ENCODE measurements at places on chromosomes 16 and 17. TPM values are rescaled to one million over a fixed set of nuclear protein-coding genes. Genes with fewer than 3 reads are reported as not detected.

DNA sequence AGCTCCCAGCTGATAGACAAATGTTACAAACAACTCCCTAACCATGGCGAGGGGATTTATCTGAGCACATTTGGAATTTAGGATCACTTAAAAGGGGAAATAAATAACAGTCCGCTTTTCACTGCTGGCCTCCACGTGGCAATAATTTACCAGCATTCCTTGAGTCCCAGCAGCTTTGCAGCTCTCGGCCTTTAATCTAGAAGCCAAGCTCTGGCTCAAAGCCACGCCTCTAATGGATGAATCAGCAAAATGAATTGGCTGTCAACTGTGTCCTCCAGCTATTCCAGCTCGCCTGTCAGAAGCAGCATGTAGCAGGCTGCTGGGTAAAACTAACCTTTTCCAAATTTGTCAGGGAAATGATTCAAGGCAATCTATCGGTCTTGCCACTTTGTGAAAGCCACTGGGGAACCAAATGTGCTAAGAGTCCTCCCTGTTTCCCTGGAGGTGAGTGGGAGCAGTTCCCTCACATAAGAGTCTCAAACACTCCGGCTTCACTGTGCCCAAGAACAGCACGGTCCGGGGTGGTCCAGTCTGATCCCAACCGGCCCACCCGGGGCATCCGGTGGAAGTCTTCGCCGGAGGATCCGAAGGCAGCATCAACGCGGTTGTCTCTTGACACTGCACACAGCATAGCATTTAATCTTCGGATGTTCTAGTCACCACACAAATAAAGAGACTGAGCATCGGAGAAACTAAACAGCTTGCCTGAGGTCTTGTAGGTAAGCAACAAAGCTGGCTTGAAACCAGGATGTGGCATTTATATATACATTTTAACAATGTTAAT, 143.3 kb downstream of the PARN start:
- DNase-seq = peak; percentile 90

- peak; percentile 71 for DNase-seq
These were observed 3.8 kb upstream of the TLCD2 start for GRCh38 chr17:1713878-1714426.

DNA sequence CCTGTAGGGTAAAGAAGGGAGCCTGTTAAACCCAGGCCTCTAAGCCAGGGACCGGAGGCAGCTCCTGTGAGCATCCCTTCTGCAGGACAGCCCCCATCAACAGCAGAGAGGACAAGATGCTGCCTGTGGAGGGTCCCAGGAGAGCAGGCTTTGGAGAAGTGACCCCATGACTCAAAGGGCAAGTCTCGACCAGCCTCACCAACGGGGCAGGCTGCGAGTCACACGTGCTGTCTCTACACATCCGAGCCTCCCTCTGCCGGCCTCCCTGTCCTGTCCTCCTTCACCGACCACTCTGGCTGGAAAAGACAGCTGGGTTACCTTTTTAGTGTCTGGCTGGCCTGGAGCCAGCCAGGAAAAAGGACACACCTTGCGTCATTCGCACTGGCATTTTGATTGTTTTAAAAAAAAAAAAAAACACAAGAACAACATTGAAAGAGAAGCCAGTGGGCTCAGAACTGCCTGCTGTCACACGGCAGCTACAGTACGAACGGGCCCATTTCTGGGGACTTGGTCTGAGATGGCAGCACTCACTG, 74.5 kb upstream of the RCVRN start:
- DNase-seq = no peak

GRCh38 chr17:1509290-1509881, 7.0 kb downstream of the INPP5K start:
- DNase-seq = no peak

DNA sequence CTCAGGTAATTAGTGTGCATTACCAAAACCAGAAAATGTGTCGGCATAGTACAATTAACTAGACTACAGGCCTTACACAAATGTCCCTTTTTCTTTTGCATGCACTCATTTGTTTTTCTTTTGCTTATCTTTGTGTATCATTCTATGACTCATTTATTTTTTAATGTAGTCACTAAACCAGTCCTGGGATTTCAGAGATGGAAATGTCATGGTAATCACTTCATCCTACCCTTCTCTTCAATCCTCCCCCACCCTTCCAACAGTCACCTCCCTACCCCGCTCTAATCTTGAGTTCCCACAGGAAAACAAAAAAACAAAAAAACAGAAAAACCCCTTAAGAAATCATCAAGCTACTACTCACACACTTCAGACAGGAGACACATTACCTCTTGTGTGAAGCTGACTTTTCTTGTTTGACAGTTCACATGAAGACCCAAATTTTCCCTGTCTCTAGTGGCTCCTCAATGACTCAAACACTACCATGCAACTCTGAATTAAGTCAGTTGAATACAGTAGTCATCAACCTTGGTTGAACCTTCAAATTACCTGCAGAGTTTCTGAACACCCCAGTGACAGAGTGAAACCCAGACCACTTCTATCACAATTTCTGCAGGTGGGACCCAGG, 242.4 kb upstream of the SALL1 start:
- no peak for DNase-seq

The CYBA gene
- total RNA-seq = 287 TPM

GRCh38 chr17:5584383-5585286, at the start of gene NLRP1:
TSS of gene NLRP1 (minus strand) at chr17:5584509. CDS start at chr17:5583957, 552 bp downstream.
- peak; percentile 73 for DNase-seq

GRCh38 chr17:68381076-68381900, 76.0 kb downstream of the WIPI1 start:
- peak; percentile 97 for DNase-seq

GRCh38 chr17:82267575-82268379, 5.7 kb downstream of the CSNK1D start:
- DNase-seq = peak; percentile 95

DNA sequence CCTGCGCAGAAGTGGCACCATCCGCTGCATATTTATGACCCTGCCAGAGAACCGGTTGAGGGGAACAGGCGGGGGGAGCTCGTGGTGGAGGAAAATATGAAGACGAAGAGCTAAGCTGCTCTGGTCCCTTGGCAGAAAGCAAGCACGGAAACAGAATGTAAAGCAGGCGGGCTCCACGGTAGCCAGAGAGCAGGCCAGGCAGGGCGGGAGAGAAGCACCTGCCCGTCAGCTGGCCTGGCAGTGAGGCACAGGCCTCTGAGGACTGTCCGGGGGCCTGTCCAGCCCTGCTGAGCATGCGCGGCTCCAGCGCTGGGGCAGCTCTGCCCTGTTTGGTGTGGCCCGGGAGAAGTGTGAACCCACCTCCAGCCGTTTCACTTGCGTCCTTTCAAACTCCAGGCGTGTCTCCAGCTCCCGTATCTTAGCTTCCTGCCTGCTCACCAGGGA, 46.7 kb downstream of the PIPOX start:
- no peak for DNase-seq

DNA sequence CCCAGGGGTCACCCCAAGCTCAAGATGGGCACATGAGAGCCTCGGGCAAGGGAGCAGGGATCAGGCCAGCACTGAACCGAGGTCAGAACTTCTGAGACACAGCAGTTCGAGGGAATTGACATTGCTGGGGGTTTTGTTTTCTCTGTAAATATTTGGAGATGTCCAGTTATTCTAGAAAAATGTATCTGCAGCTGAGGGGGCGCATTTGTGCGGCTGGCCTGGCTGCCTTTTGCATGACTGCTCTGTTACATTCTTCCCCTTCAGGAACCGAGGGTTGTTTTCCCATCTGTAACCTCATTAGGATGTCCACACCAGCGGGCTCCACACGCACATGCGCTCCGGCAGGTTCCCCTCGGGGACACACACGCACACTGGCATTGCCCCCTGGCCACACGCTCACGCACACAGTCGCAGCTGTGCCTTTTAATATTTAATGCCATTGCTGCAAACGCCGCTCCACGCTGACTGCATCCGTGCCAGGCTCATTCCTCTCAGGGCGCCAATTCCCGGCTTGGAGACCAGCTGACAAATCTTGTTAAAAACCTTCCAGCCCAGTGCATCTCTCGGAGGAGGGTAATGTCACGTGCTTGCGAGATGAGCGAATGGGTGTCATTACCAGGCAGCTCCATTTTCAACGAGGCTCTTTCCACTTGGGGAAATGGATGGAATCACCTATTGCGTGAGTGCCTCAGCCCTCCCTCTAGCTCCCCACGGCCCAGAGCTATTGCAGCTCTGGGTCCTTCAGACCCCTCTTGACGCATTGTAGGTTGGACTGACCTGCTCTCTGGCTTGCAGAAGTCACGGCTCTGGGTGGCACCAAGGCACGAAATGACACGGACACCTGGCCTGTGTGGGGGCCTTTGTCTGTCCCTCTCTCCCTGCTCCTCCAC, 13.1 kb downstream of the CCR7 start:
- no peak for DNase-seq

- DNase-seq = no peak
These were observed 22.1 kb downstream of the SPACA3 start for GRCh38 chr17:33013596-33014375.

The KRT14 gene
- total RNA-seq = not detected

The ZFPM1 gene
- total RNA-seq = 0.65 TPM

GRCh38 chr17:43427362-43428043, 28.7 kb downstream of the ARL4D start:
- no peak for DNase-seq

The KRT12 gene
- total RNA-seq = not detected

- no peak for DNase-seq
These were observed 13.9 kb downstream of the GRB7 start for GRCh38 chr17:39751637-39752036.

DNA sequence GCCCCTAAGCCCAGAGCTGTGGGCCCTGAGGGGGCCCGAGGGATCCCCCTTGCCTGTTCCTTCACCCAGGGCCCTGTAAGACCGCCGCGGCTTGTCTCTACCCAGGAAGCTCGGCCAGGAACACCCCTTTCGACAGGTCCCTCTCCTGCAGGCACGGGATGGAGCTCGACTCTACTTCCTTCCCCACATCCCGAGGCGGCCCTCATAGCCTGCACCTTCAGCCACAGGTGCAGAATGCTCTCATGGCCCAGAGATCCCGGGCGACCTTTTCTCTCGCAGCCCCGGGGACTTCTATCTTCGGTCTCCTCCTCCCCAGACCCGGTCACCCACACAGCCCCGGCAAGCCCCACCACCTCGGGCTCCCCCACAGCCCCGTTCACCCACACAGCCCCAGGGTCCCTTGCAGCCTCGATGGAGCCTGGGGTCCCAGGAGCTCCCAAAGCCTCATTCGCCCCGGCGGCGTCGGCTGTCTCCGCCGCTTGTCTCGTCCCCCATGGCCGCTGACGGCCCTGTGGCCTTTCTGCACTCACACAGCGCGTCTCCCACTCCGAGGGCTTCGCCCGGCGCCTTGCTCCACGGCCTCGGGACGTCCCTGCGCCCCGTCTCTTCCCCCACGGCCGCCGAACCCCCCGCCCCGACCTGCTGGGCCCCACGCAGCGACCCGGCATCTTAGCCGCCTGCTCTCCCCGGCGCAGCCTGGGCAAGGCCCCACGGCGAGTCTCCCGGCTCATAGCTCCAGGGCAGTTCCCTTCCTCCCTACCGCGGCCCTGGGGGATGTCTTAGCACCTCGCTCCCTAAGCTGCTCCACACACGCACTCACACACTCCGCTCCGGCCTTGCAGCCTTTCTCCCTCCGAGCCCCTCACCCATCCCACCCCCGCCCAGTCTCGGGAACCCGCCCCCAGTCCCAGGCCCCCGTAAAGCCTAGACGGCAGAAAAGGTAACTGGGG, 650 bp downstream of the KIAA0753 start:
- peak; percentile 55 for DNase-seq

The SPNS3 gene
- total RNA-seq = 0.40 TPM

- no peak for DNase-seq
These were observed 58.2 kb upstream of the CBX4 start for GRCh38 chr17:79897243-79898063.

- DNase-seq = no peak
These were observed 194.5 kb upstream of the CDH13 start for GRCh38 chr16:82432261-82432660.

All from lung microvascular endothelial cell (primary cell).